Neural progenitor cell (in vitro differentiated cells): ENCODE measurements at places on chromosomes 3 and 15. TPM values are rescaled to one million over a fixed set of nuclear protein-coding genes. Genes with fewer than 3 reads are reported as not detected.

DNA sequence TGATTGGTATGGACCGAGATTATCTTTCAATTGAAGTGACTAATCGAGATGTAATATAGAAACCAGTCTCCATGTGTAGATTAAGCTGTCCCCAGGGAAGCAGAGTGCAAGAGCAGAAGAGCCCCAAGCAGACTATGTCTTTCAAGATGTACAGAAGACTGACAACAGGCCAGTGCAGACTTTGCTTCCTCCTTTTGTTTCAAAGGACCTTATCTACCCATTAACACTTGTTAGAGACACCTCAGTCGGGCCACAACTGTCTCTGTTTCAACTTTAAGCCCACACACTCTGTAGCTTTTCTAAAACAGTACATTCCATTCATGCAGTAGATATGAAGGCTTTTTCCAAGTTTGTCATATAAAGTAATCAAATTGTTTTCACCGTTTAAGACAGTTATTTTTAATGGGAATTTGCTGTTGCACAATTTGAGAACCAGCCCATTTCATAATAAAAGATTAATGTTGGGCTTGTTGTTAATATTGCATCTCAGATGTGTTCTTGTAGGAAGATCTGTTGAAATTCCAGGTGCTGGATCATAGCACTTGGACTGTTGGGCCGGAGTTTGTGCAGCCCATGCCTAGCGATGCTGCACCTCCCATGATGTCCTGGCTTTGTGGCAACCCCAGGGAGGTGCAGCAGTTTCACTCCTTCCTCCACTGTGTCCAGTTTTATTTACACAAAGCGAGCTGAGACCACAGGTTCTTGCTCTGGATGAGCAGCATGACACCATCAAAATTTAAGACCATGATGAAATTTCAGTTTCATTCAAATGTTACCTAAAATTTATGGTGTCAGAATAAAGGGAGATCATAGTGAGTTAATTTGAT is 12.4 kb downstream of the GORASP1 start:
- H3K4me3 ChIP-seq = no peak overlapping the region
- H3K4me1 ChIP-seq = no peaks in the 10 kb centered on the region

DNA sequence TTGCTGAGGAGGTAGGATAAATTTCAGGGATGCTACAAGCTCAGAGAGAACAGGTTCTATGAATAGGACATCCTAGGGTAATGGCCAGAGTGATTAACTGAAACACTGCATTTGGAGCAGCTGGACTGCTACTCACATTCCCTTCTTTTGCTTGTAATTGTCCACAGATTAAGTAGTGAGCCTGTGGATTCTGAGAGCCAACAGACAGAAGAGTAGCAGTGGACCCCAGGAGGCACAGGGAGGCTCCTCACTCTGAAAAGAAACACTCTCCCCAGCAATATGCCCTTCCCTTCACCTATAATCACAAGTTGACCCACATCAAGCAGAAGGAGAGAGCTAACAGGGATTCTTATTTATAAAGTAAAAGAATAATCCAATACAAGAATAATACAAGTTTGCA is 10.6 kb upstream of the RFX7 start:
- H3K27me3 ChIP-seq = no peaks in the 10 kb centered on the region
- peak; percentile 62 for DNase-seq
- H3K4me1 ChIP-seq = peaks cover 26% of the 10 kb centered on the region
- H3K27ac ChIP-seq = peak overlapping the region; percentile 54
- no peak overlapping the region for H3K4me3 ChIP-seq

- H3K27ac ChIP-seq = no peak overlapping the region
- H3K4me1 ChIP-seq = no peaks in the 10 kb centered on the region
- no peak overlapping the region for H3K4me3 ChIP-seq
- no peak for DNase-seq
- H3K36me3 ChIP-seq = peaks cover 9% of the 10 kb centered on the region
- no peaks in the 10 kb centered on the region for H3K27me3 ChIP-seq
These were observed 21.2 kb downstream of the TATDN2 start for GRCh38 chr3:10269443-10269842.

The PIERCE2 gene
- 3.9 and 14.2 TPM in 2 replicates for total RNA-seq

The TRIM42 gene
- not detected in 2 replicates for total RNA-seq

The IQCB1 gene
- total RNA-seq = 53.7 and 89.6 TPM in 2 replicates

The CNTN6 gene
- 2.1 and 2.2 TPM in 2 replicates for total RNA-seq

DNA sequence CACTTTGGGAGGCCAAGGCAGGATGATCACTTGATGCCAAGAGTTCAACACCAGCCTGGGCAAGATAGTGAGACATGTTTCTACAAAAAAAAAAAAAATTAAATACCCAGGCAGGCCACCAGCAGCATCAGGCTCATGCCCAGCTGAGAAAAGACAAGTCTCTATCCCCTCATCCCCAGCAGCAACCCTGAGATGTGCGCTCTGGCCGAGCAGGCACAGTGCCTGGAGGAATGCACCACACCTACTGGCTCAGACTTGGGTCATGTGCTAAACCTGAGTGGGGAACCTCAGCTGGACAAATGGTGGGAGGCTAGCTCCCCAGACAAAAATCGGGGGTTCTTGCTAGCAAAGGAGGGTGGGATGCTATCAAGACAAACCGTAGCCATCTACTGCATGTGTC is 10.2 kb upstream of the CCDC174 start:
- peaks cover 71% of the 10 kb centered on the region for H3K27me3 ChIP-seq
- H3K4me3 ChIP-seq = no peak overlapping the region
- no peaks in the 10 kb centered on the region for H3K4me1 ChIP-seq
- H3K36me3 ChIP-seq = no peaks in the 10 kb centered on the region
- H3K27ac ChIP-seq = no peak overlapping the region
- DNase-seq = no peak

GRCh38 chr15:29952225-29952624 is 130.0 kb upstream of the TJP1 start:
- DNase-seq = peak; percentile 40
- H3K4me1 ChIP-seq = peaks cover 13% of the 10 kb centered on the region
- H3K4me3 ChIP-seq = no peak overlapping the region
- H3K36me3 ChIP-seq = no peaks in the 10 kb centered on the region
- no peak overlapping the region for H3K27ac ChIP-seq
